Stimulated activated CD8-positive, alpha-beta memory T cell treated with anti-CD3 and anti-CD28 coated beads, Interleukin-7, amount 100 ng/mL, for 24 hours (primary cell): ENCODE measurements at places on chromosomes 12 and 14.

- DNase-seq: no peak
These were observed 92.9 kb upstream of the MAX start for GRCh38 chr14:65195042-65195719.

- no peak for DNase-seq
These were observed 29.1 kb downstream of the SLC16A7 start for GRCh38 chr12:59624732-59625460.

DNA sequence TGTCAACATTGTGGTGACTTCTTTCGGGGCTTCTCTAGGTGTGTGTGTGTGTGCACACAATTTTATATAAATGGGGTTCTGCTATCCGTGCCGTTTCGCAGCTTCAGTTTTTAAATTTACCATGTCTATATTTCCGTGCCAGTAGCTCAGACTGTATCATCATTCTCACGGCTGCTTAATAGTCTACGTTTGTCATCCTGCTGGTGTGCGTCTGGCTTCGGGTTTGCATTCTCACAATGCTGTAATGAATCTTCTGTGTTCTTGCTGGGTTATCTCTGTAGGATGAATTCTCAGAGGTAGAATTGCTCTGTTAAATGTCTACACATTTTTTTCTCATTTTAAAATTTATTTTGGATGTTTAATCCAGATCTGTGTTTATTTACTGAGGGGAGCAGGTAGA lies 73.6 kb downstream of the ADGRD1 start:
- no peak for DNase-seq

GRCh38 chr12:57893431-57894353 lies 47.2 kb upstream of the CTDSP2 start:
- DNase-seq: no peak

- DNase-seq: no peak
These were observed 240.7 kb upstream of the PLEKHG7 start for GRCh38 chr12:92462049-92462448.

DNA sequence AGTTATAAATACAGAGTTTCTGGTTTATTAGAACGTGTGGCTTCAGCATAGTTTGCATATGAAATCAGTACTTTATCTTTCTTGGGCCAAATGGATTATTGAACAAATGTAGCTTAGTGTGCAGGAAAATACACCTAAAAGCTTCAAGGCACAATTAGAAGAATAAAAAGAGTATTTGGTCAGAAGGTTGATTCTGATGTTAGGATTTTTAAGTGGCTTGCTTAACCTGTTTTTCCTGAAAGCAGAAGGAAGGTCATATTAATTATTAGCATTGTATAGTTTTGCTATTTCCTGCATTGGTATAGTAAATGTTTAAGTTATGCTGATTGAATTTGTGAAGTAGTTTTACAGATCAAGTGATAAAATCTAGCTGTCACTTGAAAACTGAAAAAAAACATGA lies 31.0 kb upstream of the GNS start:
- no peak for DNase-seq
